ENCODE measurements at places on chromosomes 16 and 17.

DNA sequence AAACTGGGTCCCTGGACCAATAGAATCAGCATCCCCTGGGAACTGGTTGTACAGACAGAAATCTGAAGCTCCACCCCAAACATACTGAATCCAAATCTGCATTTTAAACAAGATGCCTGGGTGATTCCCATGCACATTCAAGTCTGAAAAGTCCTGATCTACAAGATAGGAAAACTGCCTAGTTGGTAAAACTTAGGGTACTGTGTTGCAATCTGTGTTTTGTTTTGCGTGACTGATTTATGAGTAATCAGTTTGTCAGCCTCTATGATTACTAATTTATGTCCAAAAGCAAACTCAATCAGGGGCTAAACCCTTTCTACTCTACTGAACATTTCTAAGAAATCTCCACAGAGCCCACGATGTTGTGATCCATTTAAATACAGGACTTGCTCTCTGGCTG lies 103.8 kb downstream of the YPEL2 start:
- no peak for DNase-seq

DNA sequence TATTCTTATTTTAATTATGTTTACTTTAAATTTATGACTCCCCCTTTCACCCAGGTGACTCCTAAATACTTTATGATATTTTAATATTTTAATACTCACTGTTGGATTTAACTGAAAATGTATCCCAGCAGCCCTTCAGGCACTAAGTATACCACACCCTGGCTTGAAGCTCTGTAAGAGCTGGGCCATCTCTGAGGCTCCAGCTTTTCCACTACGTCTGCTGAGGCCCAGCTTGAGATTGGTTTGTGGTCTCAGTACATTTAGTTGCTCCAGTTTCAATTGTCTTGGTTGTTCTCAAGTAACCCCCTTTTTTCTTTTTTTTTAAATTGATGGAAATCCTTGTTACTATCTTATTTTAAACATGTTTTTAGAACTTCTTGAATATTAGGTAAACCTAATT lies 27.0 kb upstream of the CAPNS2 start:
- no peak for DNase-seq

DNA sequence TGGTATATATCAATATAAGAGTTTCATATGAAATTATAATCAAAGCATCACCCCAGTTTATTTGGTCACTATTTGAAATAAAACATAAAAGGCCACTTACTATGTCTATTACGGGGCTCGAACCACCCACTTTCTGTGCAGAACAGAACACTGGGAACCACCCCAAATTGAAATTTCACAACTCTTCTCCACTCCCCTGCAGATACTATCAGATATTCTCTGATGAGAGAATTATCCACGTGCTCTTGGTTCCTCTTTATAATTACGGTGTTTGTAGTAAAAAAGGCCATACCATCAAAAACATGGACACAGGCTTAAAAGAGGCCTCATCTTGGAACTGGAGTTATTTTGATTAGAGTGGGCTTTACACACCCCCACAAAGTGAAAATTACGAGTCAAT lies 82.8 kb downstream of the WDR59 start:
- no peak for DNase-seq

DNA sequence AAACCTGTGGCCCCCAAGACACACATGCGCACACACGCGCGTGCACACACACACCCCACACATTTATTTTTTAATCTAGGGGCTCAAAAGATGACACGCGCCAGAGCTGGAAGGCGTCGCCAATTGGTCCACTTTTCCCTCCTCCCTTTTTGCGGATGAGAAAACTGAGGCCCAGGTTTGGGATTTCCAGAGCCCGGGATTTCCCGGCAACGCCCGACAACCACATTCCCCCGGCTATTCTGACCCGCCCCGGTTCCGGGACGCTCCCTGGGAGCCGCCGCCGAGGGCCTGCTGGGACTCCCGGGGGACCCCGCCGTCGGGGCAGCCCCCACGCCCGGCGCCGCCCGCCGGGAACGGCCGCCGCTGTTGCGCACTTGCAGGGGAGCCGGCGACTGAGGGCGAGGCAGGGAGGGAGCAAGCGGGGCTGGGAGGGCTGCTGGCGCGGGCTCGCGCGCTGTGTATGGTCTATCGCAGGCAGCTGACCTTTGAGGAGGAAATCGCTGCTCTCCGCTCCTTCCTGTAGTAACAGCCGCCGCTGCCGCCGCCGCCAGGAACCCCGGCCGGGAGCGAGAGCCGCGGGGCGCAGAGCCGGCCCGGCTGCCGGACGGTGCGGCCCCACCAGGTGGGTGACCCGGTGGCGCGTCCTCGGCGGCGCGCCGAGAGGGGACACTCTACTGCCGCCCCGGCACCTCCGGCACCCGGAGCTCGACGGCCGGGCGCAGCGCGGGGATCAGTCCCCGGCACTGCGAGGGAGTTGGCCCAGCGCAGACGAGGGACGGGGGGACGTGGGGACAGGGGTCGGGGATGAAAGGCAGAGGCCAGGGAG lies at the start of gene STAT5A:
Gene STAT5A (plus strand): TSS at position 522 of the 826 bp plus-strand sequence. CDS start 914 bp downstream, outside the sequence.
- DNase-seq, result no peak

DNA sequence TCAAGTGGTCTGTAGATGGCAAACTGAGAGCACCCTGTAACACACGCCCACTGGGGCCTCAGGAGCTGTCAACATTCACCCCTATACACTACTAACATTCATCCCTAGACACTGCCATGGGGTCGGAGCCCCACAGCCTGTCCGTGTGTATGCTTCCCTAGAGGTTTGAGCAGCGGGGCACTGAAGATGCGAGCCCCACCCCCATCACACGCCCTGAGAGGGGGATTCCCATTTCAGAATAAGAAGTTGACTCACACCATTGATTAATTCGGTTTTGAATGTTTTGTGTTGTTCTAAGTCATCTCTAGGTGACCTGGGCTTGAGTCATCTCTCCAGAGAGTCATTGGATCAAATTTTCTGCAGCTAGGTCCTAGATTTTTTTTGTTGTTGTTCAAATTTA lies 37.3 kb upstream of the MMD start:
- DNase-seq, result no peak

GRCh38 chr16:62135911-62136310 lies 99.7 kb upstream of the CDH8 start:
- DNase-seq, result peak; percentile 21

Data from 8988T (cell line).